ENCODE measurements at places on chromosomes 1 and 21.

DNA sequence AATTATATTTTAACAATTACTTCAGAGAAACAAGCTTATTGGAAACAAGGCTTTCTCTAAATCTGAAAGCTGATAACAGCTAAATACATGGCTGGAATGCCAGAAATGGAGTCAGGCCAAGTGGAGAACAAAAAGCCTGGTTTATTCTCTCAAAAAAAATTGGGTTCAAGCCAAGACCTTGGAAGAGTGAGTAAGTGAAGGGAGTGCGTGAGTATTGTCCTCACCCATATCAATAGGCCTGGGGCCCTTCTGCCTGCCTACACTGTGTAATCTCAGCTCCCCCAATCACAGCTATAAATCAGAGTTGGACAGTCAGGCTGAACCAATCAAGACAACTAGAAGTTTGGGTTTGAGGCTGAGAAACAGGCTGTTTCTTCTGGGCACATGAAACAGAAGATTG is 7.4 kb downstream of the KYAT3 start:
- no peak for DNase-seq

- DNase-seq, result no peak
Observed at GRCh38 chr1:157287462-157287861, 149.3 kb upstream of the ETV3 start.

- DNase-seq, result no peak
Observed at GRCh38 chr1:3003941-3004270, 17.4 kb upstream of the ACTRT2 start.

- DNase-seq, result no peak
Observed at GRCh38 chr1:58441699-58442098, 104.8 kb downstream of the OMA1 start.

DNA sequence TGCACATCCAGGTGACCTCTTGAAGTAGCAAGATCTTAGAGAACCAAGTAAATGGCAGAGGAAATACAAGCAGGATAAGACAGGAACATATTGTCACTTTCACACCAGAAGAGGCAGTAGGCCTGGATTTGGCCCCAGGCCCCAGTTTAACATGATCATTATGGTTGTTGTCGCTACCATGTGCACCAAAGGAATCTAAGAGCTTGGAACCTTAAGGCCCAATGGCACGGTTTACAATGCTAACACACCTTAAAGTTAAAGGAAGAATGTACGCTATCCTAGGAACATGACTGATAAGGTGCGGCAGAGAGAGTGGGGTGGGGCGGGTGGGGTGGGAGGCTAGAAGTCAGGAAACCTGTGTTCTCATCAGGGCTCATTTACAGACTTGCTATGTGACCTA is 147.5 kb downstream of the ROR1 start:
- DNase-seq, result no peak

DNA sequence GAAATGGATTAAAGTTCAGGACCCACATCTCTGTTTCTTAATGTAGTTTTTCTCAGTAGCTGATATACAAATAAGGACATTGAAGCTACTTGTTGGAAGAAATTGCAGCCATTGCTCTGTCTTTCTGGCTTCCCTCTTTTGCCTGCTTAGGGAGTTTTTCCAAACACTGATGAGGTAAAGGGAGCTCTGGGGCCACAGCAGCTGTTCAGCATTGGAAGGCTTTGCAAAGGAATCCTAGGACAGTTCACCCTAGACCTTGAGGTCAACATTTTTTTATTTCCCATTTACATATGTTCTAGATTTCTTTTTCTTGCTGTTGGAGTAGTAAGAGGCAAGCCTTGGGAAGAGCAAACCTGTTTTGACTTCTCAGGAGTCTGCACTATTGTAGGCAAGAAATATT is 126.9 kb upstream of the PLPPR5 start:
- DNase-seq, result no peak

- no peak for DNase-seq
Observed at GRCh38 chr1:19478322-19478721, 7.0 kb downstream of the CAPZB start.

DNA sequence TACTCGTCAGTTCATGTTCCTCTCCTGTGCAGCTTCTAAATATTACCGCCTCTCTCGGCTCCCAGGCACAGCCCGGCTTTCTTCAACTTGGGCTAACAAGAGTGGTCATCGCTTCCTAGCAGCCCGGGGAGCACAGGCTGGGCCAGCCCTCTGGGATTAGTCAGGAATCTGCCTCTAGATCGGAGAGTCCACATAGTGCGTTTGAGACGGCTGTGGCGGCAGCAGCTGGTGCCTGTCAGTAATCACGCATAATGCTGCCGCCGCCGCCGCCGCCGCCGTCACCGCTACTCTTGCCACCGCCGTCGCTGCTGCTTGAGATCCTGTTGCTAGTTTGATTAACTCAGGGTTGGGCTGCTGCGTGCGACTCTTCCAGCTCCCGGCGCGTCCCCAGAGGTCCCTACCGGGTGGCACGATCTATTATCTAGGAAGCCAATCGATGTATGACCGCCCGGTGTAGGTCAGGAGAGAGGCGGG is at the start of gene RXRG:
Gene RXRG (minus strand): TSS at position 230 of the 474 bp plus-strand sequence. CDS start 233 bp downstream, outside the sequence.
- no peak for DNase-seq

GRCh38 chr1:182599339-182599738 is 4.8 kb downstream of the RGS16 start:
- DNase-seq, result no peak

- no peak for DNase-seq
Observed at GRCh38 chr21:44423312-44423821, 31.9 kb upstream of the LRRC3 start.

DNA sequence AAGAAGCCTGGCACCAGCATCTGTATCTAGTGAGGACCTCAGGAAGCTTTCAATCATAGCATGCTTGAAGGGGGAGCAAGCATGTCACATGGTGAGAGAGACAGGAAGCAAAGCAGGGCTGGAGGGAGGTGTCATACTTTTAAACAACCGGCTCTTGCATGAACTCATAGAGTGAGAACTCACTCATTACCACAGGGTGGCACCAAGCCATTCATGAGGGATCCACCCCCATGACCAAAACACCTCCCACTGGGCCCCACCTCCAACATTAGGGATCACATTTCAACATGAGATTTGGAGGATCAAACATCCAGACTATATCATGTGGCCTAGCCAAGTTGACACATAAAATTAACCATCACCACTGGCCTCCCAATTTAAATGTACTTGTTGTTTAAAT is 125.1 kb upstream of the KCND3 start:
- no peak for DNase-seq

- DNase-seq, result no peak
Observed at GRCh38 chr1:220432408-220432807, 95.5 kb upstream of the MARK1 start.

GRCh38 chr1:241553886-241554592 is 21.9 kb downstream of the KMO start:
- no peak for DNase-seq

DNA sequence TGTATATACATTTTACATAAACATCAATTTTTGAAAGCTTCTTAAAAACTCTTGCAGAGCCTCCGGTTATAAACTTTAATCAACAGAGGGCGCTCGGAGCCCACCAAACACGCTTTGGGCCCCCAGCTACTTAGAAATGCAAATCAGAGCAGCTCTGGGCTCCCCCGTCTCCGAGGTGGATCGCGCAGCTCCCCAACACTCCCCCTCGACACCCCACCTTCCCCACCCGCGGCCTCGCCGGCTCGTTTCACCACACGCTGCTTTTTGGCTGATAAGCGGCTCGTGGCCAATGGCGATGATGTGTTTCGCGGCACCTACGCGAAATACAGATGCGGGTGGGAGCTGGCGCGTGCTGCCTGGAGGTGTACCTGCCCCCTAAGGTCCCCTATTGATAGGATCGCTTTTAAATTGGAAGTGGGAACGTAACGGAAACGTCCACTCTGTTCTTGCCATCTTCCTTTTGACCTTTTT is 1.7 kb upstream of the KIF26B start:
- peak; percentile 58 for DNase-seq

DNA sequence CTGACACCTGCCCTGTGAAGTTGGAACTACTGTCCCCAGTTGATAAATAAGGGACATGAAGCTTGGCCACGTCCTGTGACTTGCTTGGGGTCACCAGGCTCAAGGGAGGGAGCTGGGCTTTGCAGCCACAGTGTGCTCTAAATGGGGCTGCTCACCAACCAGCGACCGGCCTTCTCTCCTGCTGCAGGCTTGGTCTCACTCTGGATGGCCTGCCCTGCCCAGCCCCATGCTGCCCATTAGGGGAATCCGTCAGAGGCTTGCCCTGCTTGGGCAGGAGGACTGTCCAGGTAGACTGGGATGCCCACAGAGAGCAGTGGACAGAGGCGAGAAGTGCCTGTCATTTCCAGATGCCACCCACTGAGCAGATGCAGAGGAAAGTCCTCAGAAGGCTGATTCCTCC is 1.2 kb upstream of the CENPS start:
- no peak for DNase-seq

GRCh38 chr1:198734323-198735008 is 95.6 kb downstream of the PTPRC start:
- DNase-seq, result no peak

DNA sequence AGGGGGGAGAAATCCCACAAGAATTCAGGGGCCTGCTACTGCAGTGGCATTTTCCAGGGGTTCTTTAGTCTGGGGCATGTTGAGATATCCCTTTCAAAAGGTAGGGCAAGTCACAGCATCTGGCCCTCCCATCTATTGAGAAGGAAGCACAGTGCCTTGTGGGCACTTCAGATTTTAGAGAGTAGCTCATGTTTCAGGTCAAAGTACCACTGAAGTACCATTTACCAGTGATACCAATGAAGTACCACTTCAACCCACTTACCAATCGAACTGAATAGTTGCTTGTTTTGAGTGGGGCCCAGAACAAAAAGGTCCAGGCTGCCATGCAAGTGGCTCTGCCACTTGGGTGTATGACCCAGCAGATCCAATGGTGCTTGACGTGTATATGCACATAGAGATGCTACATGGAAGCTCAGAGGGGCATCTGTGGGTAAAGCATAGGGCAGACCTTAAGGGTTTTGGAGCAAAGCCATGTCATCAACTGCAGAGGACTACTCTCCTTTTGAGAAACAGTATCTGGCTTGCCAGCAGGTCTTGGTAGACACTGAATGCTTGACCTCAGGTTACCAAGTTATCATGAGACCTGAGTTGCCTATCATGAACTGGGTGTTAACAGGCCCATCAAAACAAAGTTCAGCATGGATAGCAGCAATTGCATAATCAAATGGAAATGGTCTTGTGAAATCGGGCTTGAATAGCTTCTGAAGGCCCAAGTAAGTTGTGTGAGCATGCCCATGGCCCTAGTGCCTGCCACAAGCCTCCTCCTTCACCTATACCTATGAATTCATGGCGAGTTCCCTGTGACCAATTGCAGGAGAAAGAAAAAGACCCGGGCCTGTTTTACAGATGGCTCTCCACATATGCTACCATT is 23.5 kb downstream of the PLA2G2D start:
- DNase-seq, result no peak

DNA sequence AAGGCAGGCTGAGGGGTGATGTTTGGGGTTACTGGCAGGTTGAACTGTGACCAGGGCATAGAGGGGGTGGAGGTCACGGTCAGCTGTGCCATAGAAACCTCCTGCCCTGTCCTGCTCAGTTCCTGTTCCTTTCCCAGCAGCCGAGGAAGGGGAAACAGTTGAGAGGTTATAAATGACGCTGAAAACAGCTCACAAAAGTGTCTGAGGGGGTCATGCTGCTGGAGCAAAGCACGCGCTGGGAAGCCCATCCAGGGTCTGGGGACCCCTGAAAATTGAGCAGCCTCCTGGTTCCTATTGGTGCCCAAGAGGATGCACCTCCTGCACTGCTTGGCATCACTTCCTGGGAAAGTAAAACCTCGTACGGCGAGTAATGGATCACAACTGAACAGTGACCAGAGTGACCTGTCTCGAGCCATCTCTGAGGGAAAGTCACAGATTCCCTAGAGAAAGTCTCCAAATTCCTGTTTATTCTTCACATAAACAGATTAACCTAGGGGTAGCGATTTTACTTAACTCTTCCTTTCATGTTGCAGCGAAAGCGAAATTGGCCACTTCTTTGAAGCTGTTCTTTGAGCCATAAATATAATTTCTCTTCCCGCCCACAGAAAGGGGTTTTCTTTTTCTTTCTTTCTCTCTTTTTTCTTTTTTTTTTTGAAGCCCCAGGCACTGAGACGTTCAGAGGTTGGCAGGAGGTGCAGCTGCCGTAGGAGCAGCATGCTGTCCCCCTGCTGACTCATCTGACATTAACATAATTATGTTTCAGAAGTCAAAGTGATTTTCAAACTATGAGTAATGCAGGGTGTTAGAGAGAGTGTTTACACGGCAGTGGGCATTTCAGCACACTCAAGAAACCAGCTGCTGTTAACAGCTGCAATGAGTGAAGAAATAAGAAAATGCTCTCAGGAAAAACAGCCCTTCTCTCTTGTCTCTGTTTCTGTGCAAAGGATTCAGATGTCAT is 41.8 kb upstream of the ATF3 start:
- no peak for DNase-seq

- no peak for DNase-seq
Observed at GRCh38 chr1:161381707-161382106, 14.0 kb upstream of the CFAP126 start.

DNA sequence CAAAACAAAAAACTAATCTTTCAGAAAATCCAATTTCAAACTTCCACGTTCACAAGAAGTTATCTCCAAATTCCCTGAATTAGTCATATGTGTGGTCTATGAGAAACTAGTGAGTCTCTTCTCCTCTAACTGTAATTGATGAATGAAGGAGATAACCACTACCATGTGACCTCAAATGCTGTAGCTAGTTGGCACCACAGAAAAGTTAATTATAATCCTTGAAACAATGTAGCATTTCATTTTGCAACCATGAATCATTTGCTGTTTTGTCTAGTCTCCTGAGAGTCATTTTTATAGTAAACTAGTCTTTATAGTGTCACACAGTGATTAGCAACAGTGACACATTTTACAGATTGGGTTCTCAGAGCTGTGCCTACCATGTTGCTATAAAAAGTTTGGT is 287.5 kb downstream of the LRRIQ3 start:
- no peak for DNase-seq

GRCh38 chr1:7899741-7900140 is 40.9 kb downstream of the TNFRSF9 start:
- DNase-seq, result no peak

GRCh38 chr1:179126338-179127060 is 44.6 kb downstream of the TOR3A start:
- DNase-seq, result no peak

DNA sequence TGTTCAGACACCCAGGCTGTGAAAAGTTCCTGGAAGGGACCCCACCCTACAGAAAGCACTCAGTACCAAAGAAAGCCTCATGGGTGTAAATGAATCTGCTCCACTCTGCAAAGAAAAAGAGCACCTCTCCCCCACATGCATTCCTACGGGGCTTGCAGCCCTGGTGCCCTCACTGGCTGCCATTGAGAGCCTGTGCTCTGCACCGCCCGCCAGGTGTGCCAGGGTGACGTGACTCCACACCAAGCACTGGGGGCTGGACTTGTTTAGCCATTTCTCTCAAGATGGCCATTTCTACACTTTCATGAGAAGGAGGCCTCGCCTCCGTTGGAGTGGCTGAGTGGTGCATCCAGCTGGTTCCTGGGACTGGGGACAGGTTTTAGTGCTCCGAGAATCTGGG is 380.5 kb upstream of the VAMP3 start:
- no peak for DNase-seq

DNA sequence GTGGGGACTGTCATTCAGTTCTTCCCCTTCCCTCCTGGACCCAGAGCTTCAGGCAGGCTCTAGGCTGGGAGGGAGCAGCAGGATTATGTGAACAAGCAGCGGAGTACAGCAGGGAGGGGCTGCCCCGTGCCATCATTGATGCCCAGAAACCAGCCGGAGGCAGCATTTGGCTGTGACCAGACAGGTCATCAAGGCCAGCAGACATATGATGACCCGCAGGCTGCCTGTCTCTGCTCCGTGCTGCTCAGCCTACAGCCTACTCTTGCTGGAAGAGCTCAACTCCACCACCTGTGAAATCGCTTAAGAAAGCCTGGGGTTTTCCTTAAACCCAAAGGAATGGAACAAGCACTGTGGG is 4.9 kb downstream of the KLHL21 start:
- no peak for DNase-seq
